ENCODE measurements at places on chromosomes 2 and 18. TPM values are rescaled to one million over a fixed set of nuclear protein-coding genes. Genes with fewer than 3 reads are reported as not detected.

- no peak for DNase-seq
These were observed 257.5 kb downstream of the RND3 start for GRCh38 chr2:150230004-150230403.

DNA sequence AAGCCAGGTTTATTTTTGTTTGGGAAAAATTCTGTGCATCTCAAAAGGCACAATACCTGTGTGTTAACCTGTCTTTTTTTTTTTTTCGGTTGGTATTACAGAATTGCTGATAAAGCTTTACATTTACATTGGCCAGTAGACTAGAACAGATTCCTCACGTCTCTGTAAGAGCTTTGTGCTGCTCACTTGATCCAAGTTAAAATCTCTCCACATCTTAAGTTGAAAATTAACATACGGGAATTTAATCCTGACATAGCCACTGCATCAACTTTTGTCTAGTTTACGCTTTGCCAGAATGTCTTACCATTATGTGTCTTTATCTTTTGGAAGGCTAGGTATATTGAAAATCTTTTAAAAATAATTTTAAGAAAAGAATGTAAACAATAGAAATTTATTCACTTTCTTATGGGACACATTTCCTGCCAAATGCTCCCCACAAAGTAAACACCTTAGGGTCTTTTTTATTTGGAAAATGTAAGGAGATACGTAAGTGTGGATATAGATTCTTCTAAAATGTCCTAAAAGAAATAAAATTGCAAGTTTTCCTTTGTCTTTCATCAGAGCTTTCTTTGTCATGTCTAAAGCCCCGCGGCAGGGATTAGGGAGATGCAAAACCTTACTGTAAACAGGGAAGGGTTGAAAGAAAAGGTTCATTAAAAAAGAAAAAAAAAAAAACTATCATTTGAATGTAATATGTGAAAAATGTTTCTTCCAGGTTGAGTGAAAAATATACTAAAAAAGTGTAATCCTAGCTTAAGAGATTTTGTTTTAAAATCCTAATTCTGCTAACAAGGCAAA lies 912.8 kb downstream of the NRXN1 start:
- DNase-seq, result no peak

DNA sequence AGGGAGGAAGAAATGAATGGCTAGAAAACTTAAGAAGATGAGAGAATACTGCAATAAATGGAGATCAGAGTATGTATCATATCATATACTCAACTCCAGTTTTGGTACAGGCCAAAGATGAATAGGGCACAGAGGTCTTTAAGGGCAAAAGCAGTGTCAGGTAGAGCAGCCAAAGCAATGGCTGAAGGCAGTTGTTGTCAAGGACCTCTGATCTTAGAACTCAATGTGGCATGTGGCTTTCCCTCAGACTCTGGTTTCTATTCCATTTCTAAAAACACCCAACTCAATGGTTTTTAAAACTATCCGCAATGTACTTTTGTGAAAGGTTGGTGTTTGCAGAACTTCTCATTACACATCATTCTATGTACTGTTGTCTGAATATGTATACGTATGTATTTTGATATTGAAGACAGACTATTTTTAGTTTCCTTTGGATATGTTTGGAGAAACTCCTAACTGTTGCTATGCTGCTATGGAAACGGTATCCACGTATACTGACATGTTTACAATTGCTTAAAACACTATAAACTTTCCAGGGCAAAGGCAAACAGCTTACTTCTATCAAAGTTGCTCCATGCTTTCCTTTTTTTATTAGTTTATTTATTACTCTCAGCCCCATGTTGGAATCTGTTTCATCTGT lies 58.1 kb upstream of the PELI1 start:
- no peak for DNase-seq

- DNase-seq, result no peak
These were observed 39.2 kb downstream of the WDR33 start for GRCh38 chr2:127771756-127772155.

DNA sequence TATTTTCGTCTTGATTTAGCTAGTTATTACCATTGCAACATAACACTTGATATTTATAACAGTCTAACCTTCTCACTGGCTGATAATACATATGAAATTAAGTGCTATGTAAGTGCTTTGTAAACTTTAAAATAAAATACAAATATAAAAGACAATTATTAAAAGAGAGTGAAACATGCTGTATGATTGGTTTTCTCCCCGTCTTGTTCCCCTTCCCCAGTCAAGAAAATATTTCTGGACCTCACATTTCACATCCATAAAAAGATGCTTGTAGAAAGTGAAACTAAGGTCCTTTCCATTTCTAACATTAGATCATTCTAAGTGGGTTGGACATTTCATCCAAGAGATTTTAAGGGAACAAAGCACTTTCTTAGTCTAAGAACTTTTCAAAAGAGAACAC lies 310.2 kb upstream of the LRATD1 start:
- no peak for DNase-seq

- no peak for DNase-seq
These were observed 677.7 kb downstream of the DCDC2C start for GRCh38 chr2:4381049-4381448.

GRCh38 chr2:18237298-18237697 lies 323.2 kb downstream of the RDH14 start:
- no peak for DNase-seq

GRCh38 chr2:135948642-135949355 lies 36.6 kb downstream of the DARS1 start:
- no peak for DNase-seq

GRCh38 chr2:95295376-95295775 lies 1.8 kb upstream of the KCNIP3 start:
- no peak for DNase-seq

LGALSL gene
- 0.31 TPM for total RNA-seq

- DNase-seq, result no peak
These were observed 45.9 kb downstream of the MARCO start for GRCh38 chr2:118987886-118988285.

DUSP2 gene
- 728 TPM for total RNA-seq

DNA sequence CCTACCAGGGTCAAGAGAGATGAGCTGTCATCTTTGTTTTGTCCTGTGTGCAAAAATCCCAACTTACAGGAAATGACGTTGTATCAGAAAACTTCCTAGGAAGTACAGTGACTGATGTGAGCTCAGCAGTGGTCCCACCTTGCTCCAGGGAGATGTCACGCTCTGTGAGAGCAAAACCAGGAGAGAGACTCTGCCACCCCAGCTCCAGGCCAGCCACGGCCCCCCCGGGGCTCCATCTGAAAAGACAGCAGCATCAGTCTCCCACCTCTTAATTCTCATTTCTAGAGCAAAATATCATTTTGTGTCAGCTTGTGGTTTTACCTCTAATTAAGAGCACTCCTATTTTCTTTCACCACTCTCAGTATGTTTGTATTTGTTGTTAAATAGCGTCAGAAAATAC lies 57.5 kb downstream of the MYL12B start:
- no peak for DNase-seq

DNA sequence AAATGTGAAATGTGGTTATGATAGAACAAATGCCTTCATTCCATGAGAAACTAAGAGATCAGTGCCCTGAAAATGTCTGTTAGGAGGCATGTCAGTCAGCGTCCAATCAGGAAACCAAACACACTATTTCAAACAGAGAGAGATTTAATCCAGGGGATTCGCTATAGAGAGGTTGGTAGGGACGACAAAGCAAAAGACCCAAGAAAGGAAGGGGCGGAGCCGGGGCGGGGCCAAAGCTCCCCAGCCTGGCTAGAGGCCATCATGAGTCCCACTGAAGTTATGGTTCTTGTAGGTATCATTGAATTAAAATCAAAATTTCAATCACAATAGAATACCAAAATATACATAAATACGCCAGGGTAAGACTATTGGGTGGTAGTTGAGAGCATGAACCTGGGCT lies 32.9 kb upstream of the RNF149 start:
- peak; percentile 37 for DNase-seq

DNAJC5G gene
- not detected for total RNA-seq

PIEZO2 gene
- not detected for total RNA-seq

DNA sequence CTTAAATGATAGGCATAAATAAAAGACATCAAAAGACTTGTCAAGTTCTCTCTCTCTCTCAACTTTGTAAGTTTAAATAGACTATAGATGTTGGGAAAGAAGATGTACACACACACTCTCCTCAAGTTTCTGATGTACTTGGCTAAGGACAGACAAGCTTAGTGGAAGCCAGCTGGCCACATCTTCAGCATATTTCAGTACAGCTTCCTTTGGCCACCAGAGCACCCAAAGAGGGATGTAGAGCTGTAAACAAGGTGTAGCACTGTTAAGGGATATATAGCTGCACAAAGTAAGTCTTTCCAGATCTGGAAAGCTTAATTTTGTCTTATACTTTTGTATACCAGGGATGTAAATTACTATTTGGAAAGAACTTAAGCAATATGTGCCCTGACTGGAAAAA lies 64.3 kb upstream of the MSTN start:
- no peak for DNase-seq

DNA sequence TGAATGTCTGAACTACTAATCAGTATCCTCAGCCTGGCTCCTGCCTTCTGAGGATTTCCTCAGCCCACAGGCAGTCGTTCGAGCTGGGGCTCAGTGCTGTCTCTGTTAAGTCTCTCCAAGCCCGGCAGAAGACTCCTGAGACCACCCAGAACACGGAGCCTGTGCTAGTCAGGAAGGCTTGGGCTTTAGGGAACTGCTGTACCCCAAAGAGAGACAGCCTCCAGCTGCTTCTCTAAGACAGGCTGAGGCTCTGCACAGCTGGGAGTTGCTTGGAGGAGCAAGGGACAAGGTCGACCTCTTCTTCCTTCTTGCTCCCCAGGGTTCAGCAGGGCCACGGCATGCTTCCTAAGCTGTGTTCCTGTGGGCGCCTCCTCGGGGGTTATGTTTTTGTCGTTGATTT lies 283.4 kb upstream of the MYT1L start:
- DNase-seq, result no peak

DNA sequence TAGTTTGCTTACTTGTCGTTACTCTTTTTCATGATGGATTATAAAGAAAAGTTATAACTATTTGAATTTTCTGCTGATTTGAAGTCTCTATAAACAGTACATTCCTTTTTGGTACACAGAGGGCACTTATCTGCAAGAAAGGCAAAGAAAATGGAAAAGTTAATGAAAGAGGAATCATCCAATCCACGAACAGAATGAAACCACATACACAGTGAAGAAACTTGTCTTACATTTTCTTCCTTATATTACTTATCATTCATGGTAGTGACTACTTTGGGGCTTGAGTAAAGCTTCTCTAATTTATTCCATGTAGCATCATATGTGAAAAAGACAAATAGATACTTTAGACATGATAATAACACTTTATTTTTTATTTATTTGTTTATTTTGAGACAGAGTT lies 14.8 kb upstream of the ACTR3 start:
- DNase-seq, result no peak

GRCh38 chr2:36915627-36916026 lies 50.7 kb downstream of the STRN start:
- DNase-seq, result no peak

CD28 gene
- 128 TPM for total RNA-seq

DNA sequence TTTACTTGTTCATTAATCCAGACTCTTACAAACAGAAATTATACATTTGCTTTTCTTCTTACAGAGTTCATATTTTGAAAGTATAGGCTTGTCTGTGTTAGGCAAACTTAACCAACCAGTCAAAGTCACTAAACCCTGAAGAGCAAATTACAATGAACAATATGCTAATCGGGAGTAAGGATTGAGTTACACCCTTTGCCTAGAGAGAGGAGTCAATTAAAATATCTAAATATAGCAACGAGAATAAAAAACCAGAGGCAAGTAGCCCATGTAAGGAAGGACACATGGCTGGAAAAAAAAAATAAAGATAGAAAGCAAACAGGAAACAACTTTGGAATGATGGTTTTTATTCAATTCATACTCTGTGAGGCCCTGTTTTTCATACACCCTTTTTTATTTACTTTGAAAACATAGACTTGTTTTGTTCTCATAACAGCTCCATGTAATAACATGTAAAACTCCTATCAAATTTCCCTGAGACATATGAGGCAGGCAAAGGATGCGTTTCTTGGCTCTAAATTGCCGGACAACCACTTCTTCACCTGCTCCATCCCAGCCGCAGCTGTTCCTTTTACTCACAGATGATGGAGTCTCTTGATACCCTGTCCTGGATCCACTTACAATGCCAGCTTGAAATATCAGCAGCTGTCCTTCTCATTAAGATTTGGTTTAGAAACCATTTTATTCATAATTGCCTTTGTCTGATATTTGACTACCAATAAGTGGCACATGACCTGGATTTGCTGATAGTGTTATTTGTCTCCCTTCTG lies 767.7 kb upstream of the GCFC2 start:
- no peak for DNase-seq

DNA sequence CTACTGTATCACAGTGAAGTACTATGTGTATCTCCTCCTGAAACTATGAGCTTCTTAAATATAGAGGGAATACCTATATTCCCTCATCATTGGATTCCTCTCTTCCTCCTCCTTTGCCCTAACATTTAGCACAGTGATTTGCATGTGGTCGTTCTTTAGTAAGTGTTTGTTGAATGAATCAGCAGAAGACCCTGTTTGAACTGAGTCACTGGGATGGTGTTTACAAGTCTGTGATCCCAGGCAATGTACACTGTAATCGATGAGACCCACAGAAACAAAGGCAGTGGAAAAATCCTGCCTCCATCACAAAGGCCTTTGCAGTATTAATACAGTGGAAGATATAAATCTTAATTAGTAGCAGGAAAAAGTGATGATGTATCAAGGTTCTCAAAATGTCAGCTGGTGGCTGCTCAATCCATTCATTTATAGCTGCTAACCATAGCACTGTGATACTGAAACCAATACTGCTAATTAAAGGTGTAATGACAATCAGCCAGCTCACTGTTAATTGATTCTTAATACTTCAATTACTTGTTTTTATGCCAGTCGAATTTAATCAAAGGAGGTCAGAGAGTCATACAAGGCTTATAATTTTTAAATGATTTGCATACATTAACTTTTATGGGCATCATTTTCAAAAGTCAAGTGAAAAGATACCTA lies 20.8 kb upstream of the MYO3B start:
- DNase-seq, result no peak

PRSS56 gene
- not detected for total RNA-seq

All from CD4-positive, alpha-beta T cell (primary cell).